ENCODE measurements at places on chromosomes 7 and 10.

- DNase-seq: no peak
These were observed 146.3 kb upstream of the CHST15 start for GRCh38 chr10:124239696-124240095.

- DNase-seq: no peak
These were observed 65.8 kb upstream of the ANTXRL start for GRCh38 chr10:46220872-46221538.

GRCh38 chr7:64905133-64905532 lies 2.1 kb downstream of the ZNF273 start:
- no peak for DNase-seq

GRCh38 chr10:91163869-91164474 lies 56.5 kb upstream of the PCGF5 start:
- peak; percentile 76 for DNase-seq

- peak; percentile 56 for DNase-seq
These were observed 11.2 kb upstream of the SLC35B4 start for GRCh38 chr7:134327896-134328295.

DNA sequence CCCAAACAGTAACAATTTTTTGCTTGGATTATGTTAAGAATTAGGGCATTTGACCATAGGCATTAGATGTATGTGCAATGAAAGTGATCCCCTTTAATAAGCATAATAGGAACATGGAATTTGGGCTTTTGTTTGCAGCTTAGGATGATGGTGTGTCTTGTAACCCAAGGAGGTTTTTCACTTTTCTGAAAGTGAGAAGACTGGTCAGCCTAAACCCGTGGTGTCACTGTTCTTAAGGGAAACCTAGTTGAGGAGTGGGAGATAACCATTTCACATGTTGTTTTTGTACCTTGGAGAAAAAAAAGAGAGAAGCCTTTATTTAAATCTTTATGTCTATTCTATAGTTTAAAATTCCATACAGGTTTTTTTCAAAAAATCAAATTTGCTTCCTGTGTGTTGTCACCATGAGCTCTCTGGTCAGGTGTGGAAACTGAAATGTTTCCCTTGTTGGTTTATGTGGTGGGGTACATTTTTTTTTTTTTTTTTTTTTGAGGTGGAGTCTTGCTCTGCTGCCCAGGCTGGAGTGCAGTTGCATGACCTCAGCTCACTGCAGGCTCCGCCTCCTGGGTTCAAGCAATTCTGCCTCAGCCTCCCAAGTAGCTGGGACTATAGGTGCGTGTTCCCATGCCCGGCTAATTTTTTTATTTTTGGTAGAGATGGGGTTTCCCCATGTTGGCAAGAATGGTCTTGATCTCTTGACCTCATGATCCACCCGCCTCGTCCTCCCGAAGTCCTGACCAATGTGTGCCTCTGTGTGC lies 7.7 kb downstream of the CCM2 start:
- no peak for DNase-seq

- DNase-seq: no peak
These were observed 92.0 kb upstream of the RPA3 start for GRCh38 chr7:7810380-7810779.

GRCh38 chr7:44439926-44440325 lies 50.5 kb downstream of the NUDCD3 start:
- DNase-seq: no peak

GRCh38 chr7:45625714-45626440 lies 51.7 kb downstream of the ADCY1 start:
- DNase-seq: no peak
